ENCODE measurements at places on chromosomes 2 and 18.

GRCh38 chr2:150012986-150013385 lies 425.4 kb upstream of the MMADHC start:
- DNase-seq, result no peak

- no peak for DNase-seq
These were observed 827.6 kb downstream of the RNF144A start for GRCh38 chr2:7744827-7745226.

DNA sequence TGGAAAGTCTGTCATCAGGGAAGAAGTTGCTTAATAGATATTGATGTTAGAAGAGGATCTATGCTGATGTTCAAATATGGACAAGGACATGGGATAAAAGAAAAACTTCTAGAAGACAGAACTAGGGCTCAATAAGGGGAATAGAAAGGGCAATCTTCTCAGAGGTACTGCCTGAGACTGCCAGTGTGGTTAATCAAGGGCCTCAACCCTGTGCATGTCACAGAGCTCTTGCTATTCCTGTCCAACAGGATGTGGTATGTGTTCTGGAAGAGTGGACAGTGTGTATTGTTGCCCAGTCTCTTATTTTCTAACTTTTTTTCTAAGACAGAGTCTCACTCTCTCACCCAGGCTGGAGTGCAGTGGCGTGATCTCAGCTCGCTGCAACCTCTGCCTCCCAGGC lies 27.8 kb upstream of the RNF125 start:
- DNase-seq, result no peak

DNA sequence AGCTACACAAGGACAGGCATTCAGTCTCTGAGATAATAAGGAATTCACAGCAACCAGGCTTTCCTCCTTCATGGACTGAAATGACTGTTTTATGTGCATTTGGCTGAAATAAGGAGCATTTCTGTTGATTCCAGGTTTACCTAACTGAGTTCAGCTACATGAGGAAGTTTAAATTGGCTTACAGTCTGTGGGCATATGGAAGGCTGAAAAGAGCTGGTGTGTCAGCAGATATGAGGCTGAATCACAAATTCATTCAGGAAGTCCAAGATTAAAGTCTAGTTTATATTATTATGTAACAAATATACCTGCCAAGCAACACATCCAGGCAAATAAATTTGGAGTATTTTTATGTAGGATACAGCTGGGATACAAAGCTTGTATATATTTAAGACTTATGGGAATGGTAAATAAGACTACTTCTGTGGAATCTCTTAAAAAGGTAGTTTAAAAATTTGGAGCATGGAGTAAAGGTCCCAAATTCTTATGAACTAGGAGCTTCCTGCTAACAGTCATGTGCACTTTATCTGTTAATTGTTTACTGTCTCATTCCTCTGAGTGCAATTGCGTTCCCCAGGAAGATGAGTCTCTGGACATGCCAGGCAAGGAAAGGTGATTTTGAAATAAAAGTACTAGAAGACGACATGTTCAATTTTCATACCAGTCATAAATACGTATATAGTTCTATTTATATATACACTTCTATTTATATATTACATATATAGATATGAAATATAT lies 53.0 kb downstream of the ZC3H8 start:
- no peak for DNase-seq

GRCh38 chr2:231800493-231801091 lies 14.3 kb downstream of the COPS7B start:
- peak; percentile 60 for DNase-seq

DNA sequence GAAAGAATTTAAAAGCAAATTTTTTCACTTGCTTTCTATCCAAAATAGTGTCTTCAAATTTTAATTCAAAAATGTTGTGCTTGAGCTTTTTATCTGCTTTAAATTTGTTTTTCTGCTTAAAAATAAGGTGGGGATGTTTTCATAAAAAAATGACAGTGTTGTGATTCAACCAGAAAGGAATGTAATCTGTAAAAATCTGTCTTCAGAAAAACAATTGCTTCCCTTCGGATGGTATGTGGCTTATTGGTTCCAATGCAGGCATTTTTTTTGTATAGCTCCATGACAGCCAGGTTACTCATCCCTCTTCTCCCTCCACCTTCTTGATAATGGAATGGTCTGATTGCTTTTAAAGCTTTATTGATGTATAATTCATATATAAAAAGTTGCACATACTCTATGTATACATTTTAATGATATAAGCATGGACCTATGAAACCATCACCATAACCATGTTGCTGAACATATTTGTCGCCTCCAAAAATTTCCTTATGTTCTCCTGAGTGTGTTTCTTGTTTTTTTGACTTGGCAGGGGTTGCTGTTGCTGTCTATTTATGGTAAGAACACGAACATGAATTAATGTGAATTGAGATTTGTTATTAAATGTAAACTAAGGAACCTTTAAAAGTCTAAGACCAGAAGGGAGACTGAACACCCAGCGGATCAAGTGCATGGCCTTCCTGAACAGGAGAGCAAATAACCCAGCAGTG lies 363.7 kb upstream of the SPHKAP start:
- no peak for DNase-seq

Data from H7 (cell line).